ENCODE measurements at places on chromosomes 11 and 22. TPM values are rescaled to one million over a fixed set of nuclear protein-coding genes. Genes with fewer than 3 reads are reported as not detected.

DNA sequence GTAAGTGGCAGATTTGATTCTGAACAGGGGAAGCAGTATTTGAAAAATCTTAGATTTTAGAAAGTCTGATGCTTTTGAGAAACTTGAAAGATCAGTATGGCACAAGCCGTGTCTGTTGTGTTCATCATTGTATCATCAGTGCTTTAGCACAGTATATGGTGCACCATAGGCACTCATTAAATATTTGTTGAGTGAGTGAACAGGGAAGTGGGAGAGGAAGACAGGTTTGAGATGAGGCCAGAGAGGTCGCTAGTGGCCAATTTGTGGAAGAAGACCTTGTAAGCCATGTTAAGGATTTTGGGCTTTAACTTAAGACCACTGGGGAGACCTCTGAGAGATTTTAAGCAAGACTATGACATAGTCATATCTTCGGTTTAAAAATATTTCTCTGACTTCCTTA, 12.9 kb downstream of the CHEK1 start:
- DNase-seq = no peak

- no peak for DNase-seq
Measured at GRCh38 chr11:118289401-118289800, 15.1 kb upstream of the CD3E start.

Gene SYNGR1
- 0.12 TPM for total RNA-seq

Gene BEST1
- total RNA-seq = not detected

All from naive thymus-derived CD4-positive, alpha-beta T cell (primary cell).